ENCODE measurements at places on chromosomes 2 and 18. TPM values are rescaled to one million over a fixed set of nuclear protein-coding genes. Genes with fewer than 3 reads are reported as not detected.

CIDEA gene
- not detected for total RNA-seq

MARCO gene
- not detected for total RNA-seq

CYTIP gene
- 321 TPM for total RNA-seq

UGT1A10 gene
- total RNA-seq = not detected

GPBAR1 gene
- total RNA-seq = 0.68 TPM

ZNF638 gene
- 90.2 TPM for total RNA-seq

ME2 gene
- total RNA-seq = 141 TPM

HNMT gene
- total RNA-seq = not detected

REEP1 gene
- total RNA-seq = 0.19 TPM

RABL2A gene
- total RNA-seq = 23.5 TPM

EVX2 gene
- not detected for total RNA-seq

DNA sequence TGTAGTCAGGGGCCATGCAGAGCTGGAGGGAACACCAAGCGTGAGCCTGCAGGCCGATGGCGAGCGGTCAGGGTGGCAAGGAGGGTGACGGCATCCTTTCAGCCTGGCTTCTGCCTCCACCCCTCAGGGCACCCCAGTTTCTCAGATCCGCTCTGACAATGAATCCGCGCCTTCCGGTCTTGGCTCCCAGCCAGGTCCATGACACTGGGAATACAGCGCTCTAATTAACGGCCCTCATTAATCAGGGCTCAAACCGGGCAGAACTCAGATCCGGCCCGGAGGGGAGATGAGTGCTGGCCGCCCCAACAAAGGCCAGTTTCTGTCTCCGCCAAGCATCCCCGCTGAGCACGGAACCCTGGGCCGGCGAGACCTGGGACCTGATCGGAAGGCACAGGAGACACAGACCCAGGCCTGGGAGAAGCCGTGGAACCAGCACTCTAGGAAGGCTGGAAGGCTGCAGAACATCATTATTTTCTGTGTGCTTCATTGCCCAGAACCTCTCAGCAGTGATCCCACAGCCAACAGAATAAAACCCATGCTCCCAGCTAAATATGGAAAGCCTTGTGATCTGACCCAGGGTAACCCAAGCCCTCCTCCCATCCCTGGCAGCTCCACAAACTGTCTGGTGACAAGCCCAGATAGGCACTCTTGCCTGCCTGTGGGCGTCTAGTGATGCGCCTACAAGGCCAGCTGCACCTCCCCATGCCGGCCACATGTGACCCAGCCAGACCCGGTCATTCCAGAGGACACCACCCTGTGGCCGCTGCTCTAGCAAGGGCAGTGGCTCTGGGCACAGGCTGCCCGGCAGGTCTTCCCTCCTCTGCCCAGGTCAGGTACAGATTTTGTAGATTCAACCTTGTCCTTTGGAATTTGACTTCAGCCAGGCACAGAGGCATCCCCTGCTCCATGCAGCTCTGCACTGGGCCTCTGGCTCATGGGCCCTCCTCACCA is 438.7 kb upstream of the MYT1L start:
- H3K27ac ChIP-seq = no peak overlapping the region
- no peaks in the 10 kb centered on the region for H3K36me3 ChIP-seq
- no peak for DNase-seq
- H3K4me1 ChIP-seq = no peaks in the 10 kb centered on the region
- no peaks in the 10 kb centered on the region for H3K27me3 ChIP-seq

DNA sequence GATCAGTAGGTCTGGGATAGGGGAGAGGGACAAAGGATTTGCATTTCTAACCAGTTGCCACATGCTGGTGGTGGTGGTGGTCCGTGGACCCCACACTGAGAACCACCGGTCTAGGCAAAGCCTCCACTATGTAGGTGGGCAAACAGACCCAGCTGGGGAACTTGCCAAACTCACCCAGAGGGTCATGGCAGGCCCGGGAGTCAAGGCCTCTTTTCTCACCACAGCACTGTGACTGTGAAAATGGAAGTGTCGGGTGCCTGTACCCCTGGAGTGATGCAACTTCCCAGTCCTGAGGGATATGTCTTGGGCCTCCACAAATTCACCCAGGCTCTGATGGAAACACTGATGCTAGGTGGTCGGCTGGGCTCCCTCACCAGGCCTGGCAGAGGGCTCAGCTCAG is 101.2 kb upstream of the SMAD2 start:
- DNase-seq = no peak
- H3K27ac ChIP-seq = no peak overlapping the region
- H3K4me3 ChIP-seq = no peak overlapping the region
- H3K36me3 ChIP-seq = no peaks in the 10 kb centered on the region

GRCh38 chr18:2917259-2918047 is 70.6 kb downstream of the EMILIN2 start:
- peaks cover 20% of the 10 kb centered on the region for H3K4me1 ChIP-seq
- H3K4me3 ChIP-seq = no peak overlapping the region
- H3K36me3 ChIP-seq = peaks cover 64% of the 10 kb centered on the region
- DNase-seq = no peak
- no peaks in the 10 kb centered on the region for H3K27me3 ChIP-seq

- no peaks in the 10 kb centered on the region for H3K4me1 ChIP-seq
- H3K36me3 ChIP-seq = no peaks in the 10 kb centered on the region
- peaks cover 27% of the 10 kb centered on the region for H3K27me3 ChIP-seq
Observed at GRCh38 chr2:156883804-156884203, 373.7 kb upstream of the GALNT5 start.

- no peak overlapping the region for H3K4me3 ChIP-seq
- H3K27me3 ChIP-seq = no peaks in the 10 kb centered on the region
- H3K4me1 ChIP-seq = no peaks in the 10 kb centered on the region
- DNase-seq = no peak
- no peaks in the 10 kb centered on the region for H3K36me3 ChIP-seq
- no peak overlapping the region for H3K27ac ChIP-seq
Observed at GRCh38 chr2:117703858-117704257, 110.6 kb upstream of the DDX18 start.

DNA sequence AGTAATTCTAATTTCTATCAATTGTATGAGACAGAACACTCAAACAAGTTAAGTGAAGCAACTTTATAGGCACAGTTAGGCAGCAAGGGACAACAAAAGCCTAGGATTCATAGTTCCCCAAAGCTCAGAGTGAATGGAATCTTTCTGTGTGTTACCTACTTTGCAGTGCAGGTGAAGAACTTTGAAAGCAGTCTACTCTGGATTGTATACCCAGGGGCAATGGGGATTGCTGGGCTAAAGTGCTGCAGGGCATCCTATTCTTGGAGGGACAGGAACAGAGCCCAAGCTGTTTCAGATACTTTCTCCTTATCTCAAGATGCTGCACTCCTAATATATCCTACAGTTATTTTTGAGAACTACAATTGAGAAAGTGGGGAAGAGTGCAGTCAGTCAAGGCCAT is 207.6 kb downstream of the PLCL1 start:
- no peak overlapping the region for H3K4me3 ChIP-seq
- no peak overlapping the region for H3K27ac ChIP-seq
- no peak for DNase-seq
- peaks cover 3% of the 10 kb centered on the region for H3K36me3 ChIP-seq

GRCh38 chr2:31420936-31421335 is 6.4 kb upstream of the XDH start:
- H3K27ac ChIP-seq = no peak overlapping the region
- H3K27me3 ChIP-seq = peaks cover 4% of the 10 kb centered on the region
- no peak overlapping the region for H3K4me3 ChIP-seq
- no peak for DNase-seq
- peaks cover 7% of the 10 kb centered on the region for H3K4me1 ChIP-seq

DNA sequence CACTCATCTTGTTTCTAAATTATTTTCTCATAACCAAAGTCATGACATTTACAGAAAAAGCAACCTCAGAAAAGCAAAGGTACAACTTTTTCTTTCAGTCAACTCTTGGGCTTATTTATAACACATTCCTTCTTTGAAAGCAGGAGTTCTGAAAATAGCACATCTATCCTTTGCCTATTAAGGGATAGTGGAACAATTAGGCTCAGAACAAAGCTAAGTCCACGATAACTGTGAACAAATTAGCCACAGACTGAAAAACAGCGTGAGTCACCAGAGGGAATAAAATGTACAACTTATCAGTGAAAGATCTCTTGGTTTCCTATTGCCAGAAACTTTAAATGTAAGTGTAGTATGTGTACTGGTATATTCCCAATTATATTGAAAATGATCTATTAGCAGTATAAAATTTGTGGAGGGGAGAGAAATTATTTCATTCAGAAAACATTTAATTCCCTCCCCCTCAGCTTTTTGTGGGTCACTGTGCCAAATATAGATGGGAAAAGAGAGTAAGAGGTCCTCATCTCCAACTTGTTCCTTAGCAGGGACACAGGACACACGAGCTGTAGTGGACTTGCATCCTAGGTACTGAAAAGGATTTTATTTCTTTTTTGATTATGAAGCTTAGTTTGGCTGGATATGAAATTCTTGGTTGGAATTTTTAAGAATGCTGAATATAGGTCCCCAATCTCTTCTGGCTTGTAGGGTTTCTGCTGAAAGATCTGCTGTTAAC is 15.4 kb upstream of the MATN3 start:
- H3K27me3 ChIP-seq = no peaks in the 10 kb centered on the region
- no peak overlapping the region for H3K4me3 ChIP-seq
- no peak for DNase-seq
- peaks cover 40% of the 10 kb centered on the region for H3K36me3 ChIP-seq
- no peak overlapping the region for H3K27ac ChIP-seq

- no peak overlapping the region for H3K27ac ChIP-seq
- H3K4me3 ChIP-seq = no peak overlapping the region
- peaks cover 1% of the 10 kb centered on the region for H3K4me1 ChIP-seq
- no peak for DNase-seq
- H3K27me3 ChIP-seq = peaks cover 15% of the 10 kb centered on the region
- H3K36me3 ChIP-seq = no peaks in the 10 kb centered on the region
Observed at GRCh38 chr2:239662413-239663120, 261.7 kb upstream of the HDAC4 start.

DNA sequence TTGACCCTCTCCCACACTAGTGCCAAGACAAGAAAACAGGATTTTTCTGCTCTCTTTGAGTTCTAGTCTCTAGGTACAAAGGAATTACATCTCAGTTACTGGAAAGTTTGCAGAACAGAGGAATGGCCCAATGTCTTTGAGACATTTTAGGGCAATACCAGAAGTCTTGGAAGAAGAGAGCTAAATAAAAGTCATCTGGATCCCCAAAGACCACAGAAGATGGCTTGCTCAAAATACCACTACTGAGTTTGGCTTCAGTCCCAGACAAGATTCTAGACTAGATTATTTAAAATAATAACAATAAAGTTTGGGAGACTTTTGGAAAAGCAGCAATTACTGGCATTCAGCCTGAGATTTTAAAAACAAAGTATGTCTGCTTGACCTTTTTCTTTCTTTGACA is 61.9 kb upstream of the HK2 start:
- H3K27me3 ChIP-seq = peaks cover 3% of the 10 kb centered on the region
- H3K4me3 ChIP-seq = no peak overlapping the region
- peaks cover under 1% of the 10 kb centered on the region for H3K4me1 ChIP-seq

GRCh38 chr2:238488347-238488826 is 61.7 kb downstream of the ASB1 start:
- H3K4me3 ChIP-seq = no peak overlapping the region
- no peaks in the 10 kb centered on the region for H3K27me3 ChIP-seq
- peaks cover 7% of the 10 kb centered on the region for H3K4me1 ChIP-seq

GRCh38 chr2:167103028-167103756 is 214.9 kb downstream of the XIRP2 start:
- no peak overlapping the region for H3K4me3 ChIP-seq
- H3K36me3 ChIP-seq = no peaks in the 10 kb centered on the region
- H3K27me3 ChIP-seq = no peaks in the 10 kb centered on the region
- no peaks in the 10 kb centered on the region for H3K4me1 ChIP-seq
- H3K27ac ChIP-seq = no peak overlapping the region

DNA sequence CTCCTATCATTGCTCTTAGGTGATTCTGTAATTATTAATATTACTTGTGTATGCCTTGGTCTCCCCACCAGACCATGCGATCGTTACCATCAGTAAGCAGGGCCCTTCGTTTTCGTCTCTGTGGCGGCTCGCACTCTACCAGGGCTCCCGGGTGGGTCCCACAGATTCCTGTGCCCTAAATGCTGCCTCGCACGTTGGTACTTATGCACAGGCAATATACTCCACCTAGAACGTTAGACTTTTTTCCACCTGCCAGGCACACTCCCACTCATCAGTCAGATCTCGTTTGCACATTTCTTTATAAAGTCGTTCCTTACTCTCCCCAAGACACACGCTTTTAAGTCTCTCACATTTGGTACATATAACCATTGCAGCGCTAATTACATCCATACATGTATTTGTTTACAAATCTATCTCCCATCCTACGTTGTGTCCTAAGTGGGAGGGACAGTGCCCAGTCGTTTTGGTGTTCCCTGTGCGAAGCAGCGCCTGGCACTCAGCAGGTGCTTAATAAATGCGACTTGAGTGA is 901 bp downstream of the FEZ2 start:
- H3K27me3 ChIP-seq = no peaks in the 10 kb centered on the region
- peaks cover 13% of the 10 kb centered on the region for H3K36me3 ChIP-seq
- H3K4me3 ChIP-seq = peak overlapping the region; percentile 97

- DNase-seq = no peak
- peaks cover 27% of the 10 kb centered on the region for H3K4me1 ChIP-seq
- peaks cover 6% of the 10 kb centered on the region for H3K36me3 ChIP-seq
- no peak overlapping the region for H3K27ac ChIP-seq
Observed at GRCh38 chr18:3666526-3667254, 216.7 kb downstream of the TGIF1 start.

All from activated CD4-positive, alpha-beta T cell treated with anti-CD3 and anti-CD28 coated beads, Interleukin-2, amount 10 ng/mL, durations not matched to agents 24 days and 14 days (primary cell).